ENCODE measurements at places on chromosomes 3 and 15.

DNA sequence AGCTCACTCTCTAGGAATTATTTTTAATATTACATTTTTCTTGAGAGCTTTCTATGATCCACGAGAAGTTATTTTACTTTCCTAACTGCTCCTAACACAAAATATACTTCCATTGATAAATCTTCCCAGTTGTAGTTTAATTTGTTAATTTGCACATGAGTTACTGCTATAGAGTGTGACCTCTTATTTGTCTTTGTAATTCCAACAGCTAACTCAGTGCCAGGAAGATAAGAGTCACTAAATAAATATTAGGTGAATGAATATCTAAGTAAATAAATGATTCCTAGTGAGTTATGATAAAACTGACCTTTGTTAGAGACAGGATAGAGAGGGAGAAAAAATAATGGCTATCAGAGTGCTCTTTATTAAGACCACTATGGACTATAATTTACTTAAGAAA, 319.9 kb downstream of the NAALADL2 start:
- DNase-seq, result no peak

DNA sequence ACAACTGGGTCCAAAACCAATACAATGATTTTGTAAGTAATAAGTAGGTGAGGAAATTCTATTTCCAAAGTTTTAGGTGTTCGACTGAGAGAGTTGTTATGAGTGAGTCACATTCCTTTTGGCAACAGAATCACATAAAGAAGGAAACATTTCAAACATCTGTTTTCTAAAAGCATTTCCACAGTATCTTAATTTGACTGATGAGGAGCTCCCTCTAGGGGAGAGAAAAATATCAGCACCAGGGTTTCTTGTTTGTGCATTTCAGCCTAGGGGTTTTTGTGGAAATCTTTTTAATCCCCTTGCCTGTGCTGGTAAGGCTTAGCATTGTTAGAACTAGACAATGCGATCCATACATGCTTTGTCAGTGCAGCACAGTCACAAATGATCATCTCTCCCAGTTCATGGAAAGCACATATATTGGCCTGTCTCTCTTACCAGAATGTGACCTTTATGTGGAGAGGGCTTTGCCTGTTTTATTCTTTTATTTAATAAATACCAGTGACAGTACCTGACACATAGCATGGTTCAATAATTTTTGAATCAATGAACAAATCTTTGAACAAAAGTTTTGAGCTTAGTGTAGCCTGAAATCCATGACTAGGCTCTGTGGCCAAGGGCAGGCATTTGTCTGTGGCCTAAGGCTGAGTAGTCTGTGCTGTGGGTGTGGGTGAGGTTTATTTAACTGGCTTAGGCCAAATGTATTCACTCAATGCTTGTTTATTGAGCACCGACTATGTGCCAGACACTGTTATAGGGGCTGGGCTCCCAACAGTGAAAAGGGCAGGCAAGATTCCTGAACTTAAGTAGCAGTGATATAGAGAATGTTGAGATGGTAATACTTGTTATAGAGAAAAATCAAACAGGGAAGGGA, 21.1 kb upstream of the IQCF6 start:
- DNase-seq, result no peak

- DNase-seq, result no peak
Measured at GRCh38 chr3:178079966-178080365, 456.3 kb upstream of the KCNMB2 start.

DNA sequence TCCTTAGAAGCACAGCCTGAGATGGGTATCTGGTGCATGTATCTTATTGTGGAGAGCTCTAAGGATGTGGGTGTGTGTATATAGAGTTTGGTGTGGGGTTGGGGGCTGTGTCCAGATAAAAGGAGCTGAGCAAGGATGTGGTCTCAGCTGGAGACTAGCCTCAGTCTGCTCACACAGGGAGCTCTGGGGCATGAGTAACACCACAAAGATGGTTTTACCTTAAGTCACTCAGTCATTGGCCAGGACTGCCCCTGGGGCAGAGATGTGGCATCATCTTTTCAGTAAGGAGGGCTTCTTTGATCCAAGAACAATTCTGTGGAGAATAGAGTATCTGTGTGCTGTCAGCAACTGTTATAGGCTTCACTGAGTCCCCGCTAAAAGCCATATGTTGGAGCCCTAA, 163.4 kb upstream of the NUDT16 start:
- no peak for DNase-seq

DNA sequence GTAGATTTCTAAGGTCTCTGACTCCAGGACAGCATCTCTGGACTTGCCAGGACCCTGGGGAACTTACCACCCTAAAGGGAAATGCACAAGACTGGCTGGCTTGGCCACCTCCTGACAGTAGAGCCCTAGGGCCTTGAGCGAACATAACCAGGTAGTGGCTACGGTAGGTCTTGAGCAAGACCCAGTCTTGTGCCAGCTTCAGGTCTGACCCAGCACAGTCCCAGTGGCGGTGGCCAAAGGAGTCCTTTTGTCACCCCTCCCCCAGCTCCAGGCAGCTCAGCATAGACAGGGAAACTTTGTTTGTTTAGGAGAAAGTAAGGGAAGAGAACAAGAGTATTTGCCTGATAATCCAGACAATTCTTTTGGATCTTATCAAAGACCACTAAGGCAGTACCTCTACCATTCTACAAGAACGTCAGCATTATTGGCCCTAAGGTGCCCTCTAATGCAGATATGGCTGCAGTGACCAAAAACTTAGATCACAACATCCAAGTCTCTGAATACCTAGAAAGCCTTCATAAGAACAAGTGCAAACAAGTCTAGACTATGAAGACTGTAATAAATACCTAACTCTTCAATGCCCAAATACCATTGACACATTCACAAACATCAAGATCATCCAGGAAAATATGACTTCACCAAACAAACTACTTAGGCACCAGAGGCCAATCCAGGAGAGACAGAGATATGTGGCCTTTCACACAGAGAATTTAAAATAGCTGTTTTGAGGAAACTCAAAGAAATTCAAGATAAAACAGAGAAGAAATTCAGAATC, 38.7 kb upstream of the FBN1 start:
- no peak for DNase-seq

DNA sequence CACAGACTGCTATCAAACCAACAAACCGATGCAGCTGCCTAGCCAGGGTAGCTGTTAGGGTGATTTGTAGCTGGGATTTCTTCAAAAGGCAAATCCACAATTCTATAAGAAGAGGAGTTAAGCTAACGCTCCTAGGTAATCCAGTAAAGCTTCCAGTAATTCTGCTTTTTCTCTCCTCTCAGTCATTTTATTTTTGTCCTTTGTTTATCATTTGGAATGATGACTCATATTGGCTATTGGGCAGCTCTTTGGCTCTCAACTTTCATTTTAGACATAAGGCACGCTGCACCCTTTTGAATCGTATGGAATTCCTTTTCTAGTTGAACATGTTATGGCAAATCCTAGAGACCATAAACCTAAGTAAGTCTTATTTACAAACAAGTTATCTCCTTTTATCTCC, 53.2 kb upstream of the PPARG start:
- no peak for DNase-seq

GRCh38 chr15:41161336-41161735, 45.3 kb upstream of the INO80 start:
- DNase-seq, result no peak

DNA sequence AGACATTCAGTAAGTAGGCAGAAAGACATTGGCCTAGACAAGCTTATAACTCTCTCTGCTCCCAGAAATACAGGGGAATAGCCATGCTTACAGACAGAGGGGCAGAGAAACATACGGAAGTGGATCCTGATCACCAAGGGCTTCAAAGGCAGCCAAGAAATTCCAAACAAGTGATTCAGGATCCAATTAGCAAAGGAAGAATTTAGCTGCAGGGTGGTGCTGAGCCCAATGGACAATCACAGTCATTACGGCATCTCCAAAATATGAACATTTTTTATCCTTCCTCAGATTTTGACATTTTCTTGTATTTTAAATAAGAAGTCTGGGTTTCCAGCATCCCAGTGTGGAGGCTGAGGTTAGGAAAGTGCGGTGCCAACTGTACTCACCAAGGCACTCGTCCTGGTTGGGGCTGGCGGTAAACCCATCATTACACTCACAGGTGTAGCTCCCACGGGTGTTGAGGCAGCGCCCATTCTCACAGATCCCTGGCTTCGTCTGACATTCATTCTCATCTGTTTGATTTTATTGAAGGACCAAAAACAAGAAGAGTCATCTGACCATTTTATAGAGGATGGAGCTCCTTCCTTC, 96.8 kb downstream of the DUT start:
- no peak for DNase-seq

DNA sequence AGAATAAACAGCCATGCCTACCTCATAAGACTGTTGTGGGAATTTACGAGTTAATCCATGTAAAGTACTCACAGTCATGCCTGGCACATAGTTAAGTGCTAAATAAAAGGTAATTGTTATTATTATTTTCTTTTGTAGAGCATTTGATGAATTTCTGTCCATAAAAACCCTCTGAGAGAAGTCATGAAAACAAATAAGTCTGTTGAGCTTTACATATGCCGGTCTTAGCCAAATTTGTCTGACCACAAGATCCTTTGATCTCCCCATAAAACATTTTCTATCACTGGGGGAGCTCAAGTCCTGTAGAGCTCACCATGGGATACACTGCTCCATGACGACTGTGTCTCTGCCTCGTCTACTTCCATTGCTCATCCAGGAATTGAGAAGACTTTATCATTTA, 114.0 kb downstream of the MAGI1 start:
- DNase-seq, result no peak

- DNase-seq, result no peak
Measured at GRCh38 chr15:48392356-48392755, 61.1 kb downstream of the DUT start.

- no peak for DNase-seq
Measured at GRCh38 chr15:51841406-51842040, 12.1 kb downstream of the TMOD3 start.

GRCh38 chr3:184822654-184823053, 10.7 kb downstream of the VPS8 start:
- no peak for DNase-seq

DNA sequence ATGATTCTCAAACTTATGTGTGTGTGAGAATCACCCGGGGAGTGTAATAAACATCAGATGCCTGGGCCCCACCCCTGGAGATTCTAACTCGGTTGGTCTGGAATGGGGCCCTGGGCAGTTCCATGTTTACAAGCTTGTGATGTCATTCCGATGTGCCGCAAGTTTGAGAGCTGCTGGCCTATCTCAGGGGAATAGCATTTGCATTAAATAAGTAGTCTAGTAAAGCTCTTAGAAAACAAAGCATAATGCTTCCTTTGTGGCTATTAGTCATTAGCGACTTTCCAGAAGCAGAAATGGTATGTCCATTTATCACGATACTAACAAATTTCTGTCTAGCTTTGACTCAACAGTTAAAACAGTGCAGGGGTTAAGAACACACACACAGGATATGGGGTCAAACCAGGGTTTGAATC, 20.9 kb downstream of the PGBD4 start:
- no peak for DNase-seq

GRCh38 chr3:140298569-140299070, 363.6 kb downstream of the CLSTN2 start:
- no peak for DNase-seq

- no peak for DNase-seq
Measured at GRCh38 chr3:101512396-101512645, 691 bp downstream of the SENP7 start.

GRCh38 chr3:187181454-187182170, 15.7 kb upstream of the RTP1 start:
- no peak for DNase-seq

GRCh38 chr3:140056047-140056446, 121.1 kb downstream of the CLSTN2 start:
- DNase-seq, result no peak

GRCh38 chr3:106810300-106810875, 566.9 kb upstream of the CCDC54 start:
- DNase-seq, result no peak

DNA sequence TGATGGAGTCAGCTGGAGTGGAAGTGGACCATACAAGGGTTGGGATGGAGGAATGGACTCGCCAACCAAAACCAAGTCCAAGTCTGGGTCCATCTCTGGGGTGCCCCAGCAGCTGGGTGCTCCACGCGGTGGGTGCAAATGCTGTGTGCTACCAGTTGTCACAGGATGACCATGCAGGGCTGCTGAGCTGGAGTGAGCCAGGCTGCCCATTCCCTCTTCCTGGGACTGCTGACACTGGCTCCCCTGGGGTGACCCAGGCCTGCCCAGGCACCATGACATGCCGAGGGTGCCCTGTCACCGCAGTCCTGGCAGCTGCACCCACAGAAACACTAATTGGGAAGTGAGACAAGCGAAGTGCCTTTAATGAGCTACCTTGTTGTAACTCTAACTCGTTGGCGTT, 140.2 kb downstream of the TPRA1 start:
- no peak for DNase-seq

GRCh38 chr15:99511531-99511865, 54.3 kb upstream of the MEF2A start:
- no peak for DNase-seq

- DNase-seq, result no peak
Measured at GRCh38 chr3:119600732-119601131, 3.0 kb downstream of the PLA1A start.
